ENCODE measurements at places on chromosomes 7 and 10. TPM values are rescaled to one million over a fixed set of nuclear protein-coding genes. Genes with fewer than 3 reads are reported as not detected.

Gene CXCL12
- total RNA-seq: 28.3 TPM

Gene MRLN
- not detected for total RNA-seq

GRCh38 chr10:25457552-25457951, 282.8 kb downstream of the GPR158 start:
- no peak overlapping the region for H3K27ac ChIP-seq
- no peak for DNase-seq
- H3K27me3 ChIP-seq: no peaks in the 10 kb centered on the region
- peaks cover 3% of the 10 kb centered on the region for H3K36me3 ChIP-seq

Gene AVL9
- total RNA-seq: 38.7 TPM

- no peaks in the 10 kb centered on the region for H3K27me3 ChIP-seq
- DNase-seq: no peak
- H3K4me3 ChIP-seq: no peak overlapping the region
- H3K27ac ChIP-seq: no peak overlapping the region
These were observed 155.6 kb upstream of the AGR3 start for GRCh38 chr7:17037356-17037755.

DNA sequence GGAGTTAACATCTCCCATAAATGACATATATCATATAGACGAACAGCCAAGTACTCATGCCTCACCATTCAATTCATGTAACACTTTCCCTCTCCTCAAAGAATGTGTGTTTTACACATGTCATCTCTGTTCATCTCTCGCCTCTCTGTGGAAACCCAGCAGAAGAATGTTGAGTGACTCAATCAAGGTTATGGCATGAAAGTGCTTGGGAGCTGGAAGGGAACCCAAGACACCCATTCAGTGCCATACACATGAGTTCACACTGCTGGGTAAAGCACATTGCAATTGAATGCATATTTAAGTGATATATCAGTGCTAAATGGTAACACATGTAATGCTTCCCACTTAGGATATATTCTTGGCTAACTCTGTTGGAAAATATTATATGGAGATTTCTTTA, 322.9 kb downstream of the PTEN start:
- no peaks in the 10 kb centered on the region for H3K36me3 ChIP-seq
- H3K4me3 ChIP-seq: no peak overlapping the region
- no peaks in the 10 kb centered on the region for H3K4me1 ChIP-seq
- DNase-seq: no peak

DNA sequence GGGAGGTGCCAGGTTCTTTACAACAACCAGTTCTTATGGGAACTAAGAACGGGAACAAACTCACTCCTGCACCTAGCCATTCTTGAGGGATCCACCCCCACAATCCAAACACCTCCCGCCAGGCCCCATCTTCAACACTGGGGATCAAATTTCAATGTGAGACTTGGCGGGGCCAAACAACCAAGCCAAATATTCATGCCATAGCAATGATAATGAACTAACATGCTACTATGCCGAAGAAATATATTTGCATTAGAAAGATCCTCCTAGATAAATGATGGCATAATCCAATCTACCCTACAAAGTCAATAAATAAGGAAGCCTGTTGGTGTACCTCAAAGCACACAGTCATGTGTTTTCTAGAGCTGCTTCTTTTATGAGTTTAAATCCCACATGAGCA, 57.6 kb downstream of the CCDC71L start:
- H3K27ac ChIP-seq: no peak overlapping the region
- no peaks in the 10 kb centered on the region for H3K27me3 ChIP-seq
- H3K4me1 ChIP-seq: 0 out of 2 replicates have a peak, but pooled peaks cover 2% of the 10 kb centered on the region
- no peak for DNase-seq

DNA sequence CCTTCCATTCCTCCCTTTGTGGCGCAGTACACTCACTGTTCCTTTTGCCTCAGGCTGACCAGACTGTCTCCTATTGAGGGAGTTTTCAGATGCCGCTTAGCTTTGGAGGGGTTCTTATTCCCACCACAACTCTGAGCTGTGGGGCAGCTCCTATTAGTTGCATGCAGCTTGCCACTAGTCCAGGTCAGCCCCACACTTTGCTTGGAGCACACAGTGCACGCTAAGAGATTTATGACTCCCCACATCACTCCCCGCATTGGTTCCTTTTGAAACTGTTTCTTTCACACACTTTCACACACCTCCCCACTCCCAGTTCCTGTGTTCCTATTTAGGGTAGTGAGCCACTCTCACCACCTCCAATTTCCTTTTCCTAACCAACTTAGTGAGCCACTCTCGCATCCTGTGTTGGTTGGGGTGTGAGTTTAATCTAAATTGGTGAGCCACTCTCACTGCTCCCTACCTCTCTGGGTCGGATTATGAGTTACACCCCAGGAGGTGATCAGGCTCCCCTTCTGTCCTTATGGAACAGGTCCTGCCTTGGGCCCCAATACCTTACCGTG, 10.4 kb upstream of the ZNF485 start:
- no peaks in the 10 kb centered on the region for H3K36me3 ChIP-seq
- H3K4me1 ChIP-seq: no peaks in the 10 kb centered on the region
- DNase-seq: no peak
- no peak overlapping the region for H3K27ac ChIP-seq
- H3K4me3 ChIP-seq: no peak overlapping the region
- H3K27me3 ChIP-seq: no peaks in the 10 kb centered on the region

Gene SHOC2
- total RNA-seq: 23.5 TPM

- no peak overlapping the region for H3K27ac ChIP-seq
- no peaks in the 10 kb centered on the region for H3K4me1 ChIP-seq
- H3K27me3 ChIP-seq: no peaks in the 10 kb centered on the region
- DNase-seq: no peak
- no peaks in the 10 kb centered on the region for H3K36me3 ChIP-seq
These were observed 298.4 kb downstream of the CCDC3 start for GRCh38 chr10:12703126-12703525.

Gene DRGX
- not detected for total RNA-seq

Gene MBL2
- not detected for total RNA-seq

DNA sequence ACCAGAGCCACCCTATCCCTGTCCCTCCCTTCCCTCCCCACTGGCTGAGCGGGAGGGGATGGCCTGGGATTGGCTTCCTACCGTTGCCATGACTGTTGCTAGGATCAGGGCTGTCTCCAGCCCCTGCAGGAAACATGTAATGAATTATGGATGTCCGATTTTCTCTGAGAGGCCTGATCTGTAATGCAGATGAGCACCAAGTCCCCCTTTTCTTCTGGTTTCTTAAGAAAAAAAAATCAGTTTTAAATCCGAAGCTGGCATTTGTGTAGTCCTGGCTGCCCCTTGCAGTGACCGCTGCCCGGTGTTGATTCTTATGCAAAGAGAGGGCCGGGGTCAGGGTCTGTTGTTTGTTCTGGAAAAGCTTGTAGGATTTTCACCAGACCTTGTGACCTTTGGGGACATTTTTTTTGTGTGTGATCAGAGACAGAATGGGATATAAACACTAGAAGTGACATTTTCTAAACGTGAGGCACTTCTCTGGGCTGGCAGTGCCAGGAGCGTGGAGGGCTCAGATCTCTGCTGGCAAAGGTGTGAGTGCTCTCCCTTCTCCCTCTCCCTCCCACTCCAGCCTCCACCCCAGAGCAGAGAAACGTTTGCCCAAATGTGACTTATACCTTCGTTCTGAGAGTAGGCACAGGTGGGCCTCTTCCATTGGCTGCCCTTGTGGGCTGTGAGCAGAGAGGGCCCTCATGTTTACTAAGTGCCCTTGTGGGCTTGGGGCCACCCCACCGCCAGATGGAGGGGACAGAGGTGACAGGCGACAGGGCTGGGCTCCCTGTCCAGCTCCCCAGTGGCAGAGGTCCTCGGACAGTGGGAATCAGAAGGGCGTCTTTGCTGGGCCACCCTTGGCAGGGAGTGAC, 127.5 kb downstream of the DNAJB6 start:
- no peak overlapping the region for H3K27ac ChIP-seq
- H3K4me1 ChIP-seq: no peaks in the 10 kb centered on the region
- H3K27me3 ChIP-seq: no peaks in the 10 kb centered on the region
- H3K36me3 ChIP-seq: no peaks in the 10 kb centered on the region
- no peak for DNase-seq
- H3K4me3 ChIP-seq: peak overlapping the region; percentile 34

- H3K27me3 ChIP-seq: no peaks in the 10 kb centered on the region
- H3K36me3 ChIP-seq: no peaks in the 10 kb centered on the region
- no peak for DNase-seq
- H3K27ac ChIP-seq: no peak overlapping the region
- H3K4me1 ChIP-seq: no peaks in the 10 kb centered on the region
These were observed 2.8 kb downstream of the TM9SF3 start for GRCh38 chr10:96584035-96584434.

DNA sequence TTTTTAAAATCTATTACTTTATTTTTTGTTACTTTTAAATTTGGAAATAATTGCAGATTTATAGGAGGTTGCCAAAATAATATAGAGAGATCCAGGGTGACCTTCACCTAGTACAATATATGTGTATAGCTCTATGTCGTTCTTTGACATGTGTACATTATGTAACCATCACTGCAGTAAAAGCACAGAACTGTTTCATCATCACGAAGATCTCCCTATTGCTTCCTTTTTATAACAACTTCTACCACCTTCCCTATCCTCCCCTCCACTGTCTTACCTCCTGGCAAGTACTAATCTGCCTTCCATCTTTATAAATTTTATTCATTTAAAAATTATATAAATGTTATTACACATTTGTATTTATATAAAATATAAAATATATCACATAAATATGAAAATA, 251.0 kb downstream of the AUTS2 start:
- H3K27ac ChIP-seq: no peak overlapping the region
- no peak overlapping the region for H3K4me3 ChIP-seq
- no peaks in the 10 kb centered on the region for H3K27me3 ChIP-seq
- DNase-seq: no peak

GRCh38 chr7:26284995-26285632, 6.5 kb upstream of the SNX10 start:
- H3K36me3 ChIP-seq: no peaks in the 10 kb centered on the region
- no peaks in the 10 kb centered on the region for H3K4me1 ChIP-seq
- no peaks in the 10 kb centered on the region for H3K27me3 ChIP-seq
- H3K4me3 ChIP-seq: no peak overlapping the region

DNA sequence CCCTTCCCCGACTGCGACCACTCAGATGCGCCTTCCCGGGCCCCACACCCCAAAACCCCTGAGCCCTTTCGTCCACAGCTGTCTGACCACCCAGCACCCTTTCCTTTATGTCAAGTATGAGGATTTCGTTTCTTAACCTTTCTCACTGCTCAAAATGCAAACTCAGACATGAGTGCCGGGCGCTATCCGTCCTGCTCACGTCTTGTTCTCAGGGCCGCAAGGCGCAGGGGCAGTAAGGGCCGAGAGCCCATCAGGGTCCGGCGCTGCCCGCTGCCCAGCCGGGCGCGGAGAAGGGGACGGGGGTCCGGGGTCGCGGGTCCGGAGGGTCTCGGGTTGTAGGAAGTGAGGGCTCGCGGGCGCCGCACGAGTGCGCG, 670 bp upstream of the RBM33 start:
- H3K4me3 ChIP-seq: peak overlapping the region; percentile 97
- no peaks in the 10 kb centered on the region for H3K4me1 ChIP-seq
- H3K27me3 ChIP-seq: no peaks in the 10 kb centered on the region
- no peak for DNase-seq

- no peak overlapping the region for H3K27ac ChIP-seq
- no peak for DNase-seq
- no peaks in the 10 kb centered on the region for H3K36me3 ChIP-seq
- H3K4me3 ChIP-seq: no peak overlapping the region
These were observed 121.2 kb downstream of the FAM53B start for GRCh38 chr10:124622866-124623536.

DNA sequence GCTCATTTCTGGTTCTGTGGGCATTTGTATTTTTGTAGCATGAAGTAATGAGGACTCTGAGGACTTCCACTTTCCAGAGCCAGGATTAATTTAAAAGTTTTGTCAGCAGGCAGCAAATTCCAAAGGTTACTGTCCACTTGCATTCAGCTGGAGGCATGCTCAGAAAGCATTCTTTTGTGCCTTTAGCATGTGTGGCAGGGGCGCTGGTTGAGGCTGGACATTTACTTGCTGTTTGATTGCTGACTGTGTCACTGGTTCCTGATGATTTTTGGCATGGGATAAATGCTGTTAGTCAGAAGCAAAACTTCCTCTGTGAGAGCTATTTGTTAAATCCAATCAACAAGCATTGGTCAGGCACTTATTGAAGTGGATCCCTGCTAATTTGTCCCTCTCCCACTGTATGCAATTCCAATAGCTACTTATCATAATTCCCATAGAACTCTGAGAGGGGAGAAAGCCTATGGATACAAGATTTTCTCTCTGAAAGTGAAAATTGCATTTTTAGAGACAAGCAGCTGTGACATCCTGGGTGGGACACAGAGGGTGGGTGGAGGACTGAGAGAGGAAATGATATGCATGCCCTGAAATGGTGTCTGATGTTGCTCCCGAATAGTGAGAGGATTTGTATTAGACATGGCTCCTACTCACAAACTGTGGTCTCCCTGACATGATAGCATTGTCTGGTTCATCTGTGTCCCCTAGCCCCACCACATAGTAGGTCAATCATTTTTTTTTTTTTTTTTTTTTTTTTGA, 161.2 kb upstream of the WDR11 start:
- no peaks in the 10 kb centered on the region for H3K27me3 ChIP-seq
- no peaks in the 10 kb centered on the region for H3K4me1 ChIP-seq
- H3K27ac ChIP-seq: no peak overlapping the region
- H3K4me3 ChIP-seq: no peak overlapping the region

DNA sequence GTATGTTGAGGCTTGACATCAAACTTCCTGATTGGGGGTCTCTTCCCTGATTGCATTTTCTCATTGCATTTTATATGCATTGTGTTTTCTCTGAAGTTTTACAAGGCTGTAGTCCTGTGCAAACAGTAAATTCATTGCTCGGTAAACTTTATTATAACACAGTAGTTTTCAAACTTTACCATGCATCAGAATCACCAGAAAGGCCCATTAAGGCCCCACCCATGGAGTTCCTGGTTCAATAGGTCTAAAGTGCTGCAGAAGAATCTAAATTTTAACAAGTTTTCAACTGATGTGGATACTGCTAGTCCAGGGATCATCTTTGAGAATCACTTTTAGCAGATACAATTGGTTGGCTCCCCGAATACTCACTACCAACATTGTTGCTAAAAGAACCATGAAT, 634.7 kb upstream of the LRRTM3 start:
- H3K4me3 ChIP-seq: no peak overlapping the region
- H3K27me3 ChIP-seq: no peaks in the 10 kb centered on the region
- no peak overlapping the region for H3K27ac ChIP-seq
- H3K36me3 ChIP-seq: no peaks in the 10 kb centered on the region
